ENCODE measurements at places on chromosomes 5 and 9.

GRCh38 chr5:154862766-154863165, 4.3 kb downstream of the CNOT8 start:
- DNase-seq, result no peak

GRCh38 chr5:1411099-1411498, 34.1 kb downstream of the SLC6A3 start:
- DNase-seq, result no peak

DNA sequence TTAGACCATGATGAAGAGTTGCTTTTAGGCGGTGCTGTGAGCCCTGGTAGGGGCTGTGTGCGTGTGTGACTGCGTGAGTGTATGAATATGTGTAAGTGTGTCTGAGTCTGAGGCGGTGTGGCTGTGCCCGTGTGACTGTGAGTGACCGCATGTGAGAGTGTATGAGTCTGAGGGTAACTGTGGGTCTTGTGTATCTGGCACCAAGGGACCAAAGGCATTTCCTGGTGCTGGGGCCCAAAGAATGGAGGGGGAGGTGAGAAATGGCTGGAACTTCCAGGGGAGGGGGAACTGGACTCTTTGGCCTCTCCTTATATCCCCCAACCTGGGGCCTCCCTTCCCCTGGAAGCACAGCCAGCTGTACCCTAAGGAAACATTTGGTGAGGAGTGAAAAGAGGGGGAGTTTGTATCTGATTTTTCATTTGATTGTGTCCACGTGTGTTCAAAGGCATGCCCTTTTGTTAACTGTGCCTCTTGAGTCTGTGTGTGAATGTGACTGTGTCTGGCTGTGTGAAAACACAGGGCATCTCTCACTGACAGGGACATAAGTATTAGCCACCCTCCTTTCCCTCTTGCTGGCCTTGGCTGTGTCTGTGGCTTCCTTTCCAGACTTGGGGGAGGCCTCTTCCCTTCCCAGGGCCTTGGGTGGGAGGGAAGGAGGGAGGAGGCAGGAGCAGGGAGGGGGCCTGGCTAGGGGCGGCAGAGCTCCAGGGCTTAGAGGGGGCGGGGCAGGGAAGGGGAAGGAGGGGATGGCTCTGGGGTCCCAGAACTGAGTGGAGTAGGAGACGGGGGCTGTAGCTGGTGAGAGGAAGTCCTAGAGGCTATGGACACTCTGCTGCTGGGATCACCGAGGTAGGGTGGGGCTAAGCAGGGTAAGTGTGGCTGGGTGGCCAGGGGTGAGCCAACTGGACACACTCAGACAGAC, 1.4 kb downstream of the IL11RA start:
- no peak for DNase-seq

DNA sequence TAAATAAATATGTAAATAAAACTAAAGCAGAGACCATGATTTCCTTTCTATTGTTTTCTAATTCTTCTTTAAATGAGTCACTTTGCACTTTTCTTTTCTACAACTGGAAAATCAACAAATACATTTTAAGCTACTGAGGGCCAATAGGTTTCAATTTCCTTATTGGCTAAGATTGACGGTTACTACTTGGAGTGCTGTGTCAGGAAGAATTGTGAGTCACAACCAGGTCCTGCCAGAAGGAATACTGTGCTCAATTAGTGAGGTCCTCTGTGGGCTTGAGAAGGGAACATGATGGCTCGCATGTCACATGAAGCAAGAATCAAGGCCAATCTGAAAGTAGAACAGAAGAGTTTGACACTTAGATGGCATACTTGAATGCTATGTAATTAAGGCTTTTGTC, 110.8 kb downstream of the HMHB1 start:
- DNase-seq, result no peak

- DNase-seq, result no peak
These were observed 19.4 kb downstream of the UBE2QL1 start for GRCh38 chr5:6468104-6468503.

DNA sequence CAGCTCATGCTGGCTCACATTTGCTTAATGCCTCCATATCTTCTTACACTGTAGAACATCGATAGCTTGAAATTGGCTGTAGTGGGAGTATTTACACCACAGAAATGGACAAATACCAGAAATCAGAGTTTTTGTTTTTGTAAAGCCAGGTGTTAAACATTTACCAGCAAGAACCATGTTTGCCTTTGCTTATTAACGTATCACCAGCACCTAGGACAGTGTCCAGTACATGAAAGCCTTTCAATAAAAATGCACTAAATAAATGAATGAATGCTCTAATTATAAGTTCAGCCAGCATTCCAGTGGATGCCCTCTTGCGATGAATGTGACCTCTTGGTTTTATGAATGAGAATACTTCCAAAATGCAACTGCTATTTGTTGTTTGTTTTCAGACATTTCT, 140.4 kb upstream of the VLDLR start:
- no peak for DNase-seq

- no peak for DNase-seq
These were observed 63.9 kb downstream of the C9orf152 start for GRCh38 chr9:110143950-110144545.

GRCh38 chr5:819078-819477, 31.7 kb downstream of the ZDHHC11 start:
- DNase-seq, result no peak

GRCh38 chr5:38707352-38708210, 138.2 kb upstream of the OSMR start:
- no peak for DNase-seq

GRCh38 chr9:122360891-122361290, 9.9 kb upstream of the PTGS1 start:
- no peak for DNase-seq

DNA sequence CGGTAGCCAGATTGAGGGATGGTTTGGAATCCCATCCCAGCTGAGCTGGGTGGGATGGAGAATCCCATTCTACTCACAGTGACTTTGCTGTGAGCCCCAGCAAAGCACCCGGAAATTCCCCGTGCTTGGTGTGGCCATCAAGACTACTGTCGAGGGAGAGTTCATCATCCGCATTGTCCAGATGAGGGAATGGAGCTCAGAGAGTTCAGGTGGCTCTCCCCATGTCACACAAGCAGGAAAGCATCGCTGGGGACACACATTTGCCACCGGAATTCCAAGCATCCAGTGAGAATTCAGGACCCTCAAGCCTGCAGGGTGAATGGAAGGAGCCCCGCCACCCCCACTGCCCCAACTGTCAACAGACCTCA, 54.4 kb downstream of the HRH2 start:
- no peak for DNase-seq

- DNase-seq, result no peak
These were observed 13.7 kb upstream of the ADAMTS16 start for GRCh38 chr5:5126444-5126843.

DNA sequence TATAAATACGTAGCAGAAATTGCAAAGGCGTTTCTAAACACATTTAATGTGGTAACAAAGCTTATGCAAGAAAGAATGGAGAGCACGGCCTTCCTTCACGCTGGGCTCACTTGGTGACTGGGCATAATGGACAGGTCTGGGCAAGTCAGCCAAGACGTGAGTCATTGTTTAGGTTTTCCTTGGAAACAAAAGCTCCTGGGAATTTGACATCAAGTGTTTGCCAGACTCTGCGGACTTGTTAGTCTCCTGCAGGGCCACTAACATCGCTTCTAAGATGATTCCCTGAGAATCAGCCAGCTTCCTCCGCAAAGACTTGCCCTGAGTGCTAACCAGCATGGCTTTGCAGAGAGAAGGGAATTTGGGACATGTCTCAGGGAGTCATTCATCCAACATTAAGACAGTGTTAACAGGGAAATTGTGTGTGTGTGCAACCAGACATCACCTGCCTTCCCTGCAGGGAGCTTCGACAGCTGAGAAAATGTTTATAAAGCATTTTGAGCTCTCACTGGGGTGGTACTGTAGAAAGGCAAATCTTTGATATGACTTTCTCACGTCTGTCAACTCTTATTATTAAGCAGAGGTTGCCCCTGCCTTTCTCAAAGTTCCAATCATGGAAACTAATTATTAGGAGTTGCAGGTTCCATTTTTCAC, 182.5 kb downstream of the NTRK2 start:
- peak; percentile 65 for DNase-seq

- peak; percentile 31 for DNase-seq
These were observed 106.5 kb downstream of the ANKRD55 start for GRCh38 chr5:56126487-56127179.

DNA sequence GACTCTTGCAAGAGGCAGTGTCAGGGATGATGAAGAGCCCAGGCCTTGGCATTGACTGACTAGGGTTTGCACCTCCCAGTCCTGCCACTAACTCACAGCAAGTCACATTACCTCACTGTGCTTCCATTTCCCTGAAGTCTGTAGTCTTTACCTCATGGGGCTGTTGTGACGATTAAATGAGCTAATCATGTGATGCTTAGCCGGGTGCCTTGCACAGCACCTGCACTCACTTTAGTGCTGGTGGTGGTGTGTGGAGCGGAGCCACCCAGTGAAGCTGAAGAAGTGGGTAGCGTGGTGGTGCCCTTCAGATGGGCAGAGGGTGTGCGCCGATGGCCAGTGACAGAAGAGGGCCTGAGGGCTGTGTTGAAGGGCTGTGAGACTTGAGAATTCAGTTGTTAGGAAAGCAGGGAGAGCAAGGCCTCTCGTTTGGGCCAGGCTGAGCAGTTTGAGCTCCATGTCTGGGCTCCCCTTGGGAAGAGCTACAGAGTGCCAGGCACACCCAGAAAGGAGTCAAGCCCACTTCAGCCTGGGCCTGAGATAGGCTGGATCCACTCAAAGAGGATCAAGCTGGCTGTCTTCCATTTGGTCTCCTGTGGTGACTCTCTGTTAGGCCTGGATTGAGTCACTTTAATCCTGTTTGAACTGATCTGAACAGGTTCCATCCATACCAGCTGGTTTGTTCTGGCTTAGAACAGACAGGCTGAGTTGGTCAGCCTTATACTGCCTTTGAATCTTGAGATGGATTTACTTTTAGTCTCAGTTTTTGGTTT, 42.5 kb downstream of the RALGPS1 start:
- DNase-seq, result no peak

- DNase-seq, result peak; percentile 72
These were observed 11.4 kb downstream of the MTAP start for GRCh38 chr9:21813575-21814473.

All from NCI-H748 treated with DMSO at 0.1 percent for 48 hours (cell line).